HCT116 (cell line): ENCODE measurements at places on chromosomes 2 and 18. TPM values are rescaled to one million over a fixed set of nuclear protein-coding genes. Genes with fewer than 3 reads are reported as not detected.

Gene CTAGE1
- not detected for total RNA-seq

Gene DOK6
- total RNA-seq = not detected

- no peak overlapping the region for H3K4me3 ChIP-seq
- no peak overlapping the region for H3K27ac ChIP-seq
- DNase-seq = no peak
- no peaks in the 10 kb centered on the region; the same call in 1 of the 2 replicates for H3K4me1 ChIP-seq
- H3K36me3 ChIP-seq = no peaks in the 10 kb centered on the region
Observed at GRCh38 chr2:118442046-118442445, 353.8 kb downstream of the INSIG2 start.

- H3K4me1 ChIP-seq = no peaks in the 10 kb centered on the region
- H3K27me3 ChIP-seq = peaks cover 9% of the 10 kb centered on the region
- no peak overlapping the region for H3K27ac ChIP-seq
- DNase-seq = no peak
Observed at GRCh38 chr2:1979569-1979968, 235.3 kb upstream of the PXDN start.

DNA sequence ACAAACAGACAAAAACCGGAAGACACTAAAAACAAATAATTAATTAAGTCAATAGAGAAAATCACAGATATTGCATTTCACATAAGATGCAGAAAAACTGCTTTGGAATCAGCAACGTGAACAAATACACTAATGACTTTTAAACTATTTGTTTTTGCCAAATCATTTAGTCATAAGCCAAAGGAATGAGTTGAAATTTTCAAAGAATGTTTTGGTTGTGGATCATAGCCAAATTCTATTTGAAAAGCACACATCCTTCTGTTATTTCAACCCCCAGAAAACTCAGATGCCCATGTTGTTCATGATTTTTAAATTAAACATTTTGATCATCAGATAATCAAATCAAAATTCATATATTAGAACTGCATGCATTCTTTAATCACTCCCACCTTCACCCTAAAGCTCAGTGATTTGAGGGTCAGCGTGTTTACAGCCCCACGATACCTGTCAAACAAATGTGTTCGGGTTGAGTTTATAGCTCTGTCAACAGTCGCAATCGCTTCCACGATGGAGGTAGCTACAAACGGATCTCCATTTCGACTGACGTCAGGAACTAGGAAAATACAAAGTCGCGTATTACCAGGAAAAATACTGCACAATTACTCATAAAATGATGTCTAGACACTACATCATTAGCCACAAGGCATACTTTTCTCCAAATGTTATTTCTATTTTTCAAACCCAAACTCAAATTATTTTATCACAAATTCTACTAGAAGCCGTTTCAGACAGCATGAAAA lies 90.2 kb downstream of the PXDN start:
- H3K36me3 ChIP-seq = no peaks in the 10 kb centered on the region; the same call in 1 of the 2 replicates
- DNase-seq = no peak
- H3K27me3 ChIP-seq = no peaks in the 10 kb centered on the region
- H3K4me3 ChIP-seq = no peak overlapping the region
- H3K4me1 ChIP-seq = no peaks in the 10 kb centered on the region

- H3K4me1 ChIP-seq = no peaks in the 10 kb centered on the region
- H3K36me3 ChIP-seq = no peaks in the 10 kb centered on the region
- H3K27me3 ChIP-seq = no peaks in the 10 kb centered on the region
- no peak for DNase-seq
- H3K4me3 ChIP-seq = no peak overlapping the region
Observed at GRCh38 chr2:33214436-33214835, 262.0 kb upstream of the RASGRP3 start.

DNA sequence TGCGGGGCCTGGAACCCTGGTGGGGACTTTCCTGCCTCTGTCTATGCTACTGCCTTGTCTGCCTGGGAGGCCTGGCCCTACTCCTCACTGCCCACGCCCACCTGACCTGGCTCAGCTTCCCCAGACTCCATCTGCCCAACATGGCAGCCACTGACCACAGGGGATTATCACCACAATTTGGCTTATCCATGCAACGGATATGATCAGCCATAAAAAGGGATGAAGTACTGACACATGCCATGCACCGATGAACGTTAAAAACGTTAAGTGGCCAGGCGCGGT lies 5.9 kb upstream of the KCNF1 start:
- peaks cover 10% of the 10 kb centered on the region for H3K4me1 ChIP-seq
- H3K27ac ChIP-seq = no peak overlapping the region
- no peaks in the 10 kb centered on the region for H3K36me3 ChIP-seq
- H3K27me3 ChIP-seq = no peaks in the 10 kb centered on the region
- H3K4me3 ChIP-seq = no peak overlapping the region
